ENCODE measurements at places on chromosomes 11 and 22. TPM values are rescaled to one million over a fixed set of nuclear protein-coding genes. Genes with fewer than 3 reads are reported as not detected.
A peak's percentile ranks its signal among the peaks of the same experiment; 100 is the strongest.

- H3K4me3 ChIP-seq: peak overlapping the region; percentile 78
- no peaks in the 10 kb centered on the region for H3K27me3 ChIP-seq
- peaks cover 18% of the 10 kb centered on the region for H3K4me1 ChIP-seq
- H3K27ac ChIP-seq: no peak overlapping the region
Measured at GRCh38 chr11:66858186-66858938, 1.5 kb downstream of the LRFN4 start.

- no peak overlapping the region for H3K4me3 ChIP-seq
- H3K27me3 ChIP-seq: peaks cover under 1% of the 10 kb centered on the region
- no peaks in the 10 kb centered on the region for H3K36me3 ChIP-seq
- H3K27ac ChIP-seq: no peak overlapping the region
- no peak for DNase-seq
Measured at GRCh38 chr11:61267437-61267841, 26.5 kb downstream of the PGA5 start.

- H3K27me3 ChIP-seq: no peaks in the 10 kb centered on the region
- H3K36me3 ChIP-seq: peaks cover 12% of the 10 kb centered on the region
- DNase-seq: no peak
- H3K4me1 ChIP-seq: peaks cover 55% of the 10 kb centered on the region
Measured at GRCh38 chr11:47524291-47524874, 28.5 kb downstream of the CELF1 start.

- no peak for DNase-seq
- H3K27ac ChIP-seq: no peak overlapping the region
- H3K27me3 ChIP-seq: peaks cover 16% of the 10 kb centered on the region
- H3K4me3 ChIP-seq: no peak overlapping the region
Measured at GRCh38 chr11:45091563-45092403, 54.7 kb upstream of the PRDM11 start.

The RGL4 gene
- total RNA-seq: 28.8 TPM

DNA sequence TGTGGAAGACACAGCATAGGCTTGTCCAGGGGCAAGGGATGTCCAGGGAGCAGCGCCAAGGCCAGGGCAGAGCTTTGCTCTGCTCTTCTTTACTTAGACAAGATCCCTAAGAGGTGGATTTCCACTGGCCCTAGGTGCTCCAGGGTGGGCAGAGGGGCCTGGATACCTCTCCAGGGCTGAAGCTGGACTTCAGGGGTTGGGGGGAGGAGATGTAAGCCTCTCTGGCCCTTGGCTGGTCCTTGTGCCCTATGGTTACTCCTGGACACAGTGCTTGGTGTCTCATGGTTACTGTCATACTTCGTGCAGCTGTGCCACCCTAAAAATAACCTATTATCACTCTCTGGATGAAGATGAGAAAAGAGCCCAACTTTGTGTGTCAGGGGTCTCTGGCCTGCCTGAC lies 12.9 kb upstream of the KCNJ11 start:
- DNase-seq: no peak
- peaks cover 8% of the 10 kb centered on the region for H3K4me1 ChIP-seq
- no peak overlapping the region for H3K4me3 ChIP-seq
- H3K27ac ChIP-seq: no peak overlapping the region
- H3K36me3 ChIP-seq: no peaks in the 10 kb centered on the region

DNA sequence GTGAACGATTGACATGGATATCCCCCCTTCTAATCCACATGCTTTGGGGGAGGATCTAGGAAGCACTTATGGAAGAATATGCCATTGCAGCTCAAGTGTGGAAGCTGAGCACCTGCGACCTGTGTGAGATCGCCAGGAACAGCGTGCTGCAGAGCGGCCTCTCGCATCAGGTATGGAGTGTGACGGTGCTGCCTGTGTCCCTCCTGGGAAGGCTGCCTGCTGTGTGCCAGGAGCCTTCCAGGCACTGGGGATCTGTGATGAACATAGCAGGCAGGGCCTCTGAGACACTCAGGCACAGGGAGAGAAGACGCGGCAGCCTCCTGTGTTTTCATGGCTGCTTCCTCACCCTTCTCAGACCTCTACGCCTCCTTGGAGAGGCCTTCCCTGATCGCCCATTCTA lies 36.5 kb downstream of the RNF141 start:
- no peaks in the 10 kb centered on the region for H3K27me3 ChIP-seq
- peaks cover 43% of the 10 kb centered on the region for H3K36me3 ChIP-seq
- H3K27ac ChIP-seq: no peak overlapping the region
- H3K4me3 ChIP-seq: no peak overlapping the region
- H3K4me1 ChIP-seq: no peaks in the 10 kb centered on the region

DNA sequence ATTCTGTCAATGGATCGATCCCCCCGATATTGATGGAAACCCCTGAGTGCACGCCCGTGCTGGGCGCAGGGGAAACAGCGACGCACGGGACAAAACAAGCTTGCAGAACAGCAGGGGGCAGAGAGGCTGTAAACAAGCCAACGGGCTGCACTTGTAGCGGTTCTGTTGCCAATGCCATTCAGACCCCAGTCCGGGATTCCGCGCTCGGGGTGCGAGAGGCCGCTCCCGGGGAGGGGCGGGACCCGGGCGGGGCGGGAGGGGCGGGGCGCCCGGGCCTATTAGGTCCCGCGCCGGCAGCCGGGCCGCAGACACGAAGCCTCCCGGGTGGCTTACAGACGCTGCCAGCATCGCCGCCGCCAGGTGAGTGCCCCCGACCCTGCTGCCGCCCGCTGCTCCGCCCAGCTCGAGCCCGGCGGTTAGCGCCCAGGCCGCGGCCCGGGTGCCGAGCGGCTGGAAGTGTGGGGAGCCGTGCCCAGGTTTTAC lies at the start of gene BIK:
Gene BIK (plus strand): TSS at position 307 of the 483 bp plus-strand sequence. CDS start 13,273 bp downstream, outside the sequence.
- H3K4me1 ChIP-seq: peaks cover 9% of the 10 kb centered on the region
- DNase-seq: peak; percentile 58
- H3K4me3 ChIP-seq: peak within 1 kb of the TSS; percentile 61
- H3K27me3 ChIP-seq: peaks cover 22% of the 10 kb centered on the region
- no peak within 1 kb of the TSS for H3K27ac ChIP-seq
- no peaks in the 10 kb centered on the region for H3K36me3 ChIP-seq

- DNase-seq: no peak
- no peak overlapping the region for H3K27ac ChIP-seq
- no peak overlapping the region for H3K4me3 ChIP-seq
- peaks cover 4% of the 10 kb centered on the region for H3K36me3 ChIP-seq
- H3K4me1 ChIP-seq: peaks cover 25% of the 10 kb centered on the region
- H3K27me3 ChIP-seq: no peaks in the 10 kb centered on the region
Measured at GRCh38 chr22:46931414-46931813, 169.0 kb downstream of the TBC1D22A start.

DNA sequence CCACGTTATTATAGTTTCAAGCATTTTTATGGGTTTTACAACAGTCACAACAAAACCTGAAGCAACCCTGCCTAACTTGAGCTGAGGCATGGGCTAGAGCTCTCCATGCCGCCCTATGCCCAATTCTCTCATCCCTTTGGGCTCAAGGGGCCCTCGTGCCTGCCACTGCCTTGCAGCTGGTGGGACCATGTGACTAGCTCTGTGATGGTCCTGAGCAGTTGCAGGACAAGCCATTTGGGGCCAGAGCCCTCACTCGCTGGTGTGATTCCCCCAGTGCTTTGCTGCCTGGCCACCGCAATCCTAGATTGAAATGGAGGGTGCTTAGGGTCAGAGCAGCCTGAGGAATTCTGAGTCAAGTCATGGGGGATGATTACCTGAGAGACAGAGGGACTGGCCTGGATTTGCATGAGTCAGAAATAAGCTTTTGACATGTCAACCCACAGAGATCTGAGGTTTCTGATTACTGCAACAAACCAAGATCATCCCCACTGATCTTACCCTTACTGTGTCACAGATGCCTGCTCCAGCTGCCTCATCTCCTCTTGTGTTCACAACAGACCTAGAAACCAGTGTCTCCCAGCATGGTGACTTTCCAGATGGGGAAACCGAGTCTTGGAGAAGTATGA lies 323.7 kb downstream of the BRD1 start:
- no peak overlapping the region for H3K27ac ChIP-seq
- peaks cover 15% of the 10 kb centered on the region for H3K4me1 ChIP-seq
- no peak for DNase-seq
- H3K27me3 ChIP-seq: no peaks in the 10 kb centered on the region

DNA sequence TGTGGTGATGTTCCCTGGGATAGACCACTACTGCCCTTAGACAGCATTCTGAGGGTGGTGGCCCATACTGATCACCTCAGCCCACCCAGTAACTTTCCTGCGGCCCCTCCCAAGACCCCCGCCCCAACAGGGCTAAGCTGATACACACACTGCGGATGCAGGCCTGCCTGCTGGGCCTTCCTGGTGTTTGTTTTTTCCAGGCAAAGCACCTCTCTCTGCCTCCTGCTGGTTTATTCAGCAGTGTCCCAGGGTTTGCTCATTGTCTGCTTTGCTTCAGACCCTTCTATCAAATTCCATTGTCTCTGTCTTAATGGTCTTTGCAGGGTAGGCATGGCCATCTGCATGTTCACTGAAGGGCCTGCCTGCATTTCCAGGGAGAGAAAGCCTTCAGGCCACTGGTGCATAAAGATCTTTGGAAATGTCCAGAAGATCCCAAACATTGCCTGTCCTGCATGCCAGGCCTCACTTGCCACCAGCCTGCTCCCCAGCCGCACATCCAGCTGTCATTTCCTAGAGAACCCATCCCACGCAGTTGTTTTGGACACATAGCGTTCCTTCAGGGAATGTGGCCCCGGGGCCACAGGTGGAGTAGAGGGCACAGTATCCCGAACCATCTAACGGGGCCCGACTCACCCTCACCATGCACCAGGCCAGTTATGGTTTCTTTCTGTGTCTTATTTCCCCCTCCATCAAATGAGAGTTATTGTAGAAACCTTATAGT lies 50.2 kb downstream of the BCR start:
- H3K27ac ChIP-seq: no peak overlapping the region
- no peak for DNase-seq
- H3K4me1 ChIP-seq: peaks cover 45% of the 10 kb centered on the region

The APOL6 gene
- total RNA-seq: 75.6 TPM

GRCh38 chr22:39129746-39130145 lies 22.7 kb downstream of the CBX7 start:
- no peak overlapping the region for H3K4me3 ChIP-seq
- no peak overlapping the region for H3K27ac ChIP-seq
- no peaks in the 10 kb centered on the region for H3K27me3 ChIP-seq
- no peaks in the 10 kb centered on the region for H3K4me1 ChIP-seq
- H3K36me3 ChIP-seq: no peaks in the 10 kb centered on the region

- DNase-seq: no peak
- H3K27ac ChIP-seq: no peak overlapping the region
- no peak overlapping the region for H3K4me3 ChIP-seq
- no peaks in the 10 kb centered on the region for H3K36me3 ChIP-seq
- peaks cover 38% of the 10 kb centered on the region for H3K27me3 ChIP-seq
Measured at GRCh38 chr11:75132080-75132479, 18.8 kb upstream of the SLCO2B1 start.

DNA sequence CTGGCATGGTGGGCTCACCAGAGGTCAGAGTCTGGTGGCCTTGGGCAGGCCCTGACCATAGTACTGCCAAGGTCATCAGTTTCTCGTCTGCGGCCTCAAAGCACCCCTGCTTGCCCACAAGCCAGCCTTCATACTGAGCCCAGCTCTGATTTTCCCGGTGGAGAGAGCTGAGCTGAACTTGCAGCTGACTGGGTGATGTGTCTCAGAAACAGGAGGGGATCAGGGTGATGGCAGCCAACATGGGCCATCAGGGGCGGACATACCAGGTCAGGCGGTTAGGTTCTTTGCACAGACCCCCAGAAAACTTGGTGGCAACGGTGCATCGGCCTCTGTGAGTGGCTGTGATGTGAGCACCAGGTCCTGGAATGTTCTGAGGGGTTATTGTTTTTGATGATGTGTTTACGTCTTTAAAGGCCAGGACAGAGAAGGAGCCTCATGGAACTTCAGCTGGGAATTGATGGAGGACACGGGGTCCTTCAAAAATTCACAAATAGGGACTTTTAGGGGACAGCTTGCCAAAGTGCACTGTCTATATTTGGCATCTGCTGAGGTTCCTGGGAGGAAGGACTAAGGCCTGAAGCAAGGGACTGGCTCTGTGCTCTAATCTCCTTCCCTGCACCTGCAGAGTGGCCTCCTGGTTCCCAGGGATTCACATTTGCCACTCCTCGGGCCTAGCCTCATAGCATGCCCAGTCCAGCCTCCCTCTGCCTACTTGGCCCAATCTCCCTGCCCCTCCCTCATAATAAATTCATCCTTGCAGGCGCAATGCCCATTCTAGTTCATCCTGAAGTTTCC lies 131.2 kb downstream of the OSBP2 start:
- peaks cover 33% of the 10 kb centered on the region for H3K27me3 ChIP-seq
- H3K27ac ChIP-seq: no peak overlapping the region
- no peak overlapping the region for H3K4me3 ChIP-seq
- peaks cover 13% of the 10 kb centered on the region for H3K4me1 ChIP-seq
- H3K36me3 ChIP-seq: no peaks in the 10 kb centered on the region
- no peak for DNase-seq

GRCh38 chr22:39652990-39653786 lies 82.6 kb downstream of the CACNA1I start:
- H3K27me3 ChIP-seq: no peaks in the 10 kb centered on the region
- no peak overlapping the region for H3K4me3 ChIP-seq
- H3K36me3 ChIP-seq: no peaks in the 10 kb centered on the region
- no peak overlapping the region for H3K27ac ChIP-seq

- H3K27ac ChIP-seq: no peak overlapping the region
- H3K4me1 ChIP-seq: no peaks in the 10 kb centered on the region
- H3K36me3 ChIP-seq: no peaks in the 10 kb centered on the region
- no peak for DNase-seq
- H3K4me3 ChIP-seq: no peak overlapping the region
Measured at GRCh38 chr11:67332081-67332691, 21.2 kb downstream of the POLD4 start.

GRCh38 chr11:128913806-128914205 lies 22.6 kb downstream of the KCNJ5 start:
- H3K4me3 ChIP-seq: no peak overlapping the region
- no peaks in the 10 kb centered on the region for H3K36me3 ChIP-seq
- no peaks in the 10 kb centered on the region for H3K4me1 ChIP-seq
- no peak for DNase-seq

DNA sequence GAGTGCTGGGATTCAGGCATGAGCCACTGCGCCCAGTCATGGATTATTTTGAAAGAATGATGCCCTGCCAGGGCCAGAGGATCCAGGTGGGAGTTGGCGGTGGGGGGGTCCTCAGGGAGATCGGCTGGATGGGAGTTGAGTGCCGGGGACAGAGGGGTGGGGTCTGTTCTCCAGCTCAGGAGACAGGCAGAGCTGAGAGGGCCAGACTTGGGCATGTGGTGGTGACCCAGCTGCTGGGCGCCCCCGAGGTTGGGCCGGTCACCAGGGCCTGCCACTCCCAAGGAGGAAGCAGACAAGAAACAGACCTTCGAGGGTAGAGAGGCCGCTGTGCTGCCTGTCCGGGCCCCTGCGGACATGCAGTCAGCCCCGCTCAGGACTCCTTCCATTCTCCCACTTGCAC lies 11.8 kb upstream of the PRODH start:
- no peaks in the 10 kb centered on the region for H3K4me1 ChIP-seq
- no peak overlapping the region for H3K27ac ChIP-seq
- no peaks in the 10 kb centered on the region for H3K36me3 ChIP-seq

The TRPM5 gene
- total RNA-seq: not detected

GRCh38 chr11:11387622-11388305 lies 34.7 kb upstream of the CSNK2A3 start:
- H3K36me3 ChIP-seq: no peaks in the 10 kb centered on the region
- no peaks in the 10 kb centered on the region for H3K4me1 ChIP-seq
- no peak overlapping the region for H3K4me3 ChIP-seq
- no peak for DNase-seq
- no peaks in the 10 kb centered on the region for H3K27me3 ChIP-seq

All from activated CD4-positive, alpha-beta memory T cell treated with anti-CD3 and anti-CD28 coated beads, Interleukin-2, amount 10 ng/mL, durations not matched to agents 7 days and 5 days (primary cell).